Tongue (tissue), 3 donors: ENCODE measurements at places on chromosomes 7 and 10. TPM values are rescaled to one million over a fixed set of nuclear protein-coding genes. Genes with fewer than 3 reads are reported as not detected.

LDB1 gene
- 54.0 TPM for total RNA-seq

SPDYE9 gene
- not detected for total RNA-seq

GLRX3 gene
- total RNA-seq = 50.3 TPM

MSS51 gene
- total RNA-seq = 9.5 TPM

TNKS2 gene
- total RNA-seq = 82.0 TPM

SLC13A1 gene
- not detected for total RNA-seq

BTBD16 gene
- 0.41 TPM for total RNA-seq

UCN3 gene
- total RNA-seq = not detected

ZMIZ1 gene
- total RNA-seq = 31.6 TPM

FAM185A gene
- 16.3 TPM for total RNA-seq

SLC18A3 gene
- total RNA-seq = 0.31 TPM

ZNF862 gene
- 8.5 TPM for total RNA-seq

DNA2 gene
- 12.0 TPM for total RNA-seq

CHST12 gene
- total RNA-seq = 7.4 TPM

CPA1 gene
- 2.9 TPM for total RNA-seq

TSPAN13 gene
- total RNA-seq = 33.8 TPM

C1QL3 gene
- total RNA-seq = not detected

CCDC172 gene
- total RNA-seq = not detected

DGKB gene
- total RNA-seq = 2.6 TPM

SLC37A3 gene
- total RNA-seq = 61.4 TPM

ASZ1 gene
- total RNA-seq = not detected

VTI1A gene
- total RNA-seq = 47.2 TPM

TAS2R3 gene
- 5.0 TPM for total RNA-seq

APBB1IP gene
- total RNA-seq = 2.7 TPM

TET1 gene
- 25.8 TPM for total RNA-seq

STEAP1B gene
- total RNA-seq = 3.0 TPM

MPP7 gene
- total RNA-seq = 14.0 TPM

ZNF425 gene
- total RNA-seq = 4.7 TPM

FRAT2 gene
- total RNA-seq = 11.6 TPM
